ENCODE measurements at places on chromosomes 5 and 9.

DNA sequence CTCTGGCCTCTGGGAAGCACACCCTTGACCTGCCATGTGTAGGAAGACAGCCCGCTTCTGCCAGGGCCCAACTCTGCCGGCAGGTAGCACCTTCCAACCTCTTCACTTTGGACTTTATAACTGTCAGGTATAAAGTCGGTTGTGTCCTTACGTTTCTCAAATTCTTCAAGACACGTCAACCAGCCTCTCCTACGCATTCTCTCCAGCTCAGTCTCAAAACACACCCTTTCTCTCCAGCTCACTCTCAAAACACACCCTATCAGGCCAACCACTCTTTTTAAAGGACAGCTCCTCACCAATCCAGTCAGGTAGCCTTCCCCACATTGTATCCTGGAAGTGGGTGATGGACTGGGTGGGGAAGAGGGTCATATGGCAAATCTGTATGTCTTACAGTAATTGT, 13.5 kb downstream of the FXN start:
- DNase-seq: no peak

DNA sequence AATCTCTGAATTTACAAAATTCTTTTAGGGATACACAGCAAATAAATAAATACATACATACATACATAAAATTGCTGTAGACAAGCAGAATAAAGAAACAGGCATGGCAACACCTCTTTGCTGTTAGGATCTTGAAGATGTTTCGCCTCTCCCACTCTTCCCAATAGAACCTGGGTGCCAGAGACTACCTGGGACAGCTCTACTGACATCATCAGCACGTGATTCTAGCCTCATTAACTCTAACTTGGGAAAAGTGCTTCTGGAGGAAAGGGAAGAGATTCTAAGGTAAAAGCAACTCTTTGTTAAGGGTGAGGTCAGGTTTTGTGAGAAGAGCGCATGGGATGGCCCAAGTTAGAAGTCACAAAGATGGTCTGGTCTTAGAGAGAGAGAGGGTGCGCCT, 339.1 kb downstream of the RFX3 start:
- no peak for DNase-seq

DNA sequence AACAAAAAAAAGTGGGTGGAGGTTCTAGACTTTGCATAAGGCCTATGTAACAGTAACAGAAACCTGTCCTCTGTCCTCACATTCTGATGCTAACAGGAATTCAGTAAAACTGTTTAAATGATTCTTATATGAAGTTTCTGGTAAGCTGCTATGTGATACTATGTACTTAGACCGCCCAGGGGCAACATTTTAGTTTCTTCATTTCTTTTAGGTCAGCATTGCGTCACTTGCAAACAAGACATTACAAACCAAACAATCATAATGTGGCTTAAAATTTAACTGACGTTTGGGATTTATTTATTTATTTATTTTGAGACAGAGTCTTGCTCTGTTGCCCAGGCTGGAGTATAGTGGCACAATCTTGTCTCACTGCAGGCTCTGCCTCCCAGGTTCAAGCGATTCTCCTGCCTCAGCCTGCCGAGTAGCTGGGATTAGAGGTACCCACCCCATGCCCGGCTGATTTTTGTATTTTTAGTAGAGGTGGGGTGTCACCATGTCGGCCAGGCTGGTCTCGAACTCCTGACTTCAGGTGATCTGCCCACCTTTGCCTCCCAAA, 44.3 kb downstream of the TENT4A start:
- DNase-seq: no peak

GRCh38 chr5:5983261-5983980, 394.9 kb downstream of the MED10 start:
- DNase-seq: no peak

DNA sequence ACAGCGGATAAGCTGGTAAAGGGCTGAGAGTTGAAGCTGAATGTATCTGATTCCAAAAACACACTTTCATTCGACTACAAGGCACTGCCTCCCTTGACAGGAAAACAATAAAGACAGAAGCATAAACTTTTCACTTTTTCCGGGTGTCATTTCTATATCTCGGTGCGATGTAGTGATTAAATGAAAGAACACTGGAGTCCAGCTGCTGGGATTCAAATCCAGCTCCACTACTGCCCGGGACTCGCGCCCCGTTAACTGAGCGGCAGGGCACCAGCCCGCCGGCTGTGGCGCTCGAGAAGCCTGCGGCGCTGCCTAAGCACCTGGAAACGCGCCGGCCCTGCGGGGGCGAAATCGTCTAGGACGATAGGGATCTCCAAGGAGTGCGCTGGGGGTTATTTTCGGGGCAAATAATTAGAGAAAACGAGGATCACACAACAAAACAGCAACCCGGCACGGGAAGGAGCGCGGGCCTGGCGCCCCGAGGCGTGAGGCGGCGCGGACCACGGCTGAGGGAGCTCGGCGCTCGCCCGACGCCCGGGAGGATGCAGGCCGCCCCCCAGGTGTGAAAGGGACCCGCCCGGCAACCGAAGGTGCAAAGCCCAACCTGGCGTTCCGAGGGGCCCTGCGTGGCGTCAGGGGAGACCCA, 837 bp downstream of the UIMC1 start:
- peak; percentile 81 for DNase-seq

DNA sequence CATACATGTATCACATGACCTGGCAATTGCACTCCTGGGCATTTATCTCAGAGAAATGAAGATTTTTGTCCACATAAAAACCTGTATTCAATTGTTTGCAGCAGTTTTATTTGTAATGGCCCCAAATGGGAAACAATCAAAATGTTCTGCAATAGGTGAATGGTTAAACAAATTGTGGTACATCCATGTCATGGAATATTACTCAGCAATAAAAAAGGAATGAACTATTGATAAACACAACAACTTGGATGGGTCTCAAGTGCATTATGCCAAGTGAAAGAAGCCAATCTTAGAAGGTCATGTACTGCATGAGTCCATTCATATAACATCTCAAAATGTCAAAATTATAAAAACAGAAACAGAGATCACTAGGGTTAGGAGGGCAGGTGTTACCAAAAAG, 1.5 kb upstream of the NDUFS4 start:
- DNase-seq: no peak

- DNase-seq: no peak
Measured at GRCh38 chr9:110960288-110960687, 78.0 kb downstream of the LPAR1 start.

GRCh38 chr9:74770508-74771261, 117.0 kb downstream of the TRPM6 start:
- no peak for DNase-seq

- DNase-seq: no peak
Measured at GRCh38 chr9:38144421-38144820, 75.4 kb upstream of the SHB start.
